ENCODE measurements at places on chromosomes 7 and 10. TPM values are rescaled to one million over a fixed set of nuclear protein-coding genes. Genes with fewer than 3 reads are reported as not detected.

ENO4 gene
- total RNA-seq: 0.31 TPM

EPC1 gene
- 58.4 TPM for total RNA-seq

ZP3 gene
- 2.1 TPM for total RNA-seq

WNT8B gene
- not detected for total RNA-seq

GARIN1A gene
- total RNA-seq: 0.10 TPM

TRPV5 gene
- total RNA-seq: 0.21 TPM

PRLHR gene
- not detected for total RNA-seq

GATA3 gene
- total RNA-seq: not detected

RNF32 gene
- 0.92 TPM for total RNA-seq

SLC18A3 gene
- 0.31 TPM for total RNA-seq

CAV2 gene
- 85.3 TPM for total RNA-seq

TSPAN13 gene
- 33.8 TPM for total RNA-seq

TMEM176B gene
- 27.5 TPM for total RNA-seq

NACAD gene
- 5.1 TPM for total RNA-seq

TBXAS1 gene
- total RNA-seq: 7.6 TPM

PRXL2A gene
- total RNA-seq: 91.7 TPM

ABCB4 gene
- total RNA-seq: 3.7 TPM

TACC2 gene
- total RNA-seq: 128 TPM

WEE2 gene
- total RNA-seq: not detected

ZNF804B gene
- total RNA-seq: not detected

LIPM gene
- not detected for total RNA-seq
